ENCODE measurements at places on chromosomes 5 and 9. TPM values are rescaled to one million over a fixed set of nuclear protein-coding genes. Genes with fewer than 3 reads are reported as not detected.
A peak's percentile ranks its signal among the peaks of the same experiment; 100 is the strongest.

GRCh38 chr9:86867804-86868313, 79.4 kb downstream of the GAS1 start:
- DNase-seq, result no peak

GRCh38 chr5:177530638-177531037, 13.9 kb upstream of the DDX41 start:
- DNase-seq, result no peak

- no peak for DNase-seq
These were observed 320.2 kb downstream of the FAM170A start for GRCh38 chr5:119949426-119949999.

DNA sequence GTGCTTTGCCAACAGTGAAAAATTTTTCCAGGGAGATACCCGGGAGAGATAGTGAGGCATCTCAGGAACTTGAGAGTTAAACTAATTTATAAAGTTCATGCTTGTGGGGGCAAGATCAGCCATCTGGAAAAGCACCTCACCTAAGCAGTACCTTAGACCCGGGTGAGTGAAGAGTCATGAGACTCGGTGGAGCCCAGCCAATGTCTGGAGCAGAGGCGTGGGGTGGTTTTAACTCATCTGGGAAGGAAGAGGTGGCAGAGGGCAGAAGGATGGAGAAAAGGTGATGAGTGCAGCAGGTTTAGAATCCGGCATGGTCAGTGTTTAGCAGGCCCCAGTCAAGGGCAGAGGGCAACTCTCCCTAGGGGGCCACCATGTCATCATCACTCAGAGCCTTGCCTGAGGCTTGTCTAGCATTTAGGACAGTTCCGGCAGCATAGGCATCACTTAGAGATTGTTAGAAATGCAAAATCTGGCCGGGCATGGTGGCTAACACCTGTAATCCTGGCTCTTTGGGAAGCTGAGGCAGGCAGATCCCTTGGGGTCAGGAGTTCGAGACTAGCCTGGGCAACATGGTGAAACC, 4.3 kb upstream of the RNF183 start:
- DNase-seq, result no peak

DNA sequence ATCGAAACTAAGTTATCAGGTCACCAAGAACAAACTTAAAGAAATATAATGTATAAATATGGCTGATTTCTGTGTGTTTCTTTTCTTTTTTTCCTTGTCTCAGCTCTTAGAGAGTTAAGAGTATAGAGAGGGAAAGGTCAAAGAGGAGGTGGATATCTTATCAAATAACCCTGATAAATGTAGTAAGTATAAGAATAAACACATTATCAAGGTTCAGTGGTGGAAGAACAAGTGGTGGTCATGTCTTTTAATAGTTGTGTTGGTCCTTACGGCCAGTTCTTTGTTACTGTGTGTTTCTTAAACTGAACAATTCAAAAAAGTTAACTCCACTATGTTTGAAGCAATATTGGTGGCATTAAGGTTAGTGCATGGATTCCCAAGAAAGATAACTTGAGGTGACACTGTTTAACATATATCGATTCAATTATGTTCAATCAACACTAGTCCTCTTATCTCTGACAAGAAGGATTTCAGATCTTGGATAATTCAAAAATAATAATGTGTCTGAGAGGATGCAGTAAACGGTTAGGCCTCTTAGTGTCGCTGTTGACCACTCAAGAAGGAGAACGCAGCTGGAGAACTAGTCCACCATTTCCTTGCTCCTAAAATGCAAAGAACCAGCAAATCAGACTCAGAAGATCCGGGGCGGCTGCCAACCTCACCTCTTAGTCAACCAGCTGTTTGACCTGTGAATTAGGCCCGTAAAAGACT, at the start of gene PCDHGA3:
Gene PCDHGA3 (plus strand): TSS at position 588 of the 711 bp plus-strand sequence. CDS start 205 bp downstream, outside the sequence.
- no peak for DNase-seq

DNA sequence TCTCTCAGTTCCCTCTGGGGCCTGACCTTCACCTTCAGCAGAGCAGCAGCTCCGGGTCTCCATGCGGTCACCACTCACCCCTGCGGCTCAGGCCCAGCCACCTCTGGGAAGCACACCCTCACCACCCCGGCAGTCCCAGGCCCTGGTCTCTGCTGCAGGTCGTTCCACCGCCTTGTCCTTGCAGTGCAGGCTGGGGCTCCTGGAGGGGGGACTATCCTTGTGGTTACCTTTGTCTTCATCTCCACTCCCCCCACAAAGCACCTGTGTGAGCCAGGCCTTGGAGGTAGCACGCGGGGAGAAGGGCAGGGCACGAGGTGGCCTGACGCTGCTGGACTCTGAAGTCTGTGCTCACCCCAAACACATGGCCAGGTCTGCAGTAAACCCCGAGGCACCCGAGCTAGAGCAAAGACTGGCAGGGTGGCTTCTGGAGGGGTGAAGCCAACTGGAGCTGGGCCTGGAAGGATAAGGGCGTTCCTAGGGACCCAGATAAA, 33.2 kb upstream of the RXRA start:
- DNase-seq, result no peak

DNA sequence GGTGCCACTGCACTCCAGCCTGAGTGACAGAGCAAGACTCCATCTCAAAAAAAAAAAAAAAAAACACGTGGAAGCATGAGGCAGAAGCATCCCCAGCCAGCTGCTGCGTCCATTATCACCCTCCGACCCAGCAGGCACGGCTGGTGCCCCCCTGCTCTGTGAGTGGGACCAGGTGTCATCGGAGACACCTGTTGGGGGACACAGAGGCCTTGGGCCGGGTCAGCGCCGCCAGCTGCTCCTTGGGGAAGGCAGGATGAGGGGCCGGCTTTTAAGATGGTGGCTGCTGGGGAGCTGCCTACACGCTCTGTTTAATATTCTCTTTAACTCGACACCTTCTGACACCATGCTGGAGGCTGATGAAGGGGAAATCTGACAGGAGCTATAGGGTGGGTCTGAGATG, 80.2 kb upstream of the RUFY1 start:
- DNase-seq, result peak; percentile 23

- DNase-seq, result no peak
These were observed 3.0 kb upstream of the MACROH2A1 start for GRCh38 chr5:135402031-135402430.

GRCh38 chr9:19239955-19240354, 9.5 kb downstream of the DENND4C start:
- DNase-seq, result no peak

The PDE8B gene
- total RNA-seq, result not detected

The ADAMTSL1 gene
- total RNA-seq, result 1.2 TPM

The LCN10 gene
- total RNA-seq, result 0.75 TPM

The RAB3C gene
- total RNA-seq, result 11.5 TPM

The PCDHGA12 gene
- total RNA-seq, result 1.3 TPM

All from H9 (cell line).